Left ventricle myocardium superior (tissue), 1 donor: ENCODE measurements at places on chromosomes 5 and 9. TPM values are rescaled to one million over a fixed set of nuclear protein-coding genes. Genes with fewer than 3 reads are reported as not detected.

LAMC3 gene
- 0.07 TPM for total RNA-seq

GRCh38 chr9:96107436-96107835 lies 194.5 kb downstream of the HSD17B3 start:
- no peak for DNase-seq

DNA sequence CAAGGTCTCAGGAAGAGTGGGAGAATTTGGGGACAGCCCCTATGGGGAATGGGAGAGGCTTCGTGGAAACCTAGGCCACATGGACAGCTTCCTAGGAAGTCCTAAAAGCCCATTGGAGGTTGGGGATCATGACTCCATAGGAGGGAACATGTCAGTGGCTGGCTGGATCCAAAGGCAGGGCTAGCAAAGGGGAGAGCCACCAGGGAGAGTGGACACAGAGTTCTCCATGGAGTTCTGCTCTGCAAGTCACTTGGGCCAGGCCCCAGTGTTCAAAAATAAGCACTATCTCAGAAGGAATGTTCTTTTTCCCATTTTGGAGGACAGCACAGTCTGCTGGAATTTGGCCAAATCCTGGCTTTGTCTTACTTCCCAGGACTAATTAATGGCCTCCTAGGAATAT lies 140.6 kb upstream of the RAD23B start:
- DNase-seq, result no peak

DNA sequence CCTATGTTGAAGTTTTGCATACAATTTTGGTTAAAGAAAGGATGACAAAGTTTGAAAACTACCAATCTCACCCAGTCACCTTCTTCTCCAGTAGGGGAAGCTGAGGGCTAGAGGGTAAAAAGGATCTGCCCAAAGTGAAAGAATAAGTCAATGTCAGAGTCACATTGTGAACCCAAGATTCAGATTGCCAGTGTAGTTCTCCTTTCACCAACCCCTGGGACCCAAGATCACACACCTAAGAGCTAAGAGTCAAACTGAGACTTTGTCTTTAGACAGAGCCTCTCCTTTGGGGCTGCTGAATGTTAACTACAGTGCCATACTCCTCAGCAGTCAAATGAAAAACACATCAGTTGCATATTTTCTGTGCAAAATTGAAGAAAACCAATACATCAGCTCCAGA lies 210.6 kb downstream of the ATP10B start:
- DNase-seq, result no peak

SLC34A3 gene
- total RNA-seq, result not detected

GABRA1 gene
- total RNA-seq, result not detected

GRCh38 chr5:74587890-74588289 lies 52.6 kb downstream of the ENC1 start:
- DNase-seq, result no peak

SIGMAR1 gene
- total RNA-seq, result 23.1 TPM

DNA sequence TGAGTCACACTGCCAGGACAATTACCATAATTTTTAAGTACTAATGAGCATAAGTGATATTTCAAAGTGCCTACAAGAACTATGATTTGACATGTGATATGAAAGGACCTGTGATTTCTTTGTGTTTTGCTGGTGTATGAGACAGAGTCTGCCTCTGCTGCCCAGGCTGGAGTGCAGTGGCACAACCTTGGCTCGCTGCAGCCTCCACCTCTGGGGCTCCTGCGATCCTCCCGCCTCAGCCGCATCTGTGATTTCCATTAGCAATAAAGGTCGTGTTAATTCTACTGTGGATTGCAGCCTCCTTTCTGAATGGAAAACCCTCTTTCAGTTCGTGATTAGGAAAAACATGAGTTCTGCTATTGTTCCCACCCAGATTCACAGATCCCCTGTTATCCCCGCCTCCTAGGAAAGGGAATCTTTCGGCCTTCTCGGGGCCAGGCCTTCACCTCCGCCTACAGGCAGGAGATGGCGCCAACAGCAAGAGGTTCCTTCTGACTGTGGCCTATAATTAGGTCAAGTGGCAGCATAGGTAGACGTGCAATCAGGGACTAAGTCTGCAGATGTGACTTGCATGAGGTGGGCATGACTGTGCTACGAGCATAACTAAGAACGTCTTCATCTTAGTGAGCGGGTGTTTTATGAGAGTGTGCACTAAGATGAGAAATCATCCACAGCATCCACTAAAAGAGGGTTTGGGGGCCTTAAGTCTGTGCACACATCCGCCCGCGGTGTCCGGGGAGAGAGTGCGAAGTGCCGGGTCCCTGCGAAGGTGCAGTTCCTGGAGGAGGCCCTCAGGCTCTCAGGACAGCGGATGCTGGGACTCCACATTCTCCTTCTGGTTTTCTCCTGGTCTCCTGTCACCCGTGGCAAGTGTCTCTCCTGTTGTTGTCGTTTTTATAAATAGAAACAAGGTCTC lies 23.1 kb downstream of the TRIM7 start:
- peak; percentile 77 for DNase-seq
